Effector CD4-positive, alpha-beta T cell (primary cell): ENCODE measurements at places on chromosomes 7 and 10.

GRCh38 chr7:116041615-116042014 is 11.1 kb upstream of the TFEC start:
- DNase-seq: no peak

DNA sequence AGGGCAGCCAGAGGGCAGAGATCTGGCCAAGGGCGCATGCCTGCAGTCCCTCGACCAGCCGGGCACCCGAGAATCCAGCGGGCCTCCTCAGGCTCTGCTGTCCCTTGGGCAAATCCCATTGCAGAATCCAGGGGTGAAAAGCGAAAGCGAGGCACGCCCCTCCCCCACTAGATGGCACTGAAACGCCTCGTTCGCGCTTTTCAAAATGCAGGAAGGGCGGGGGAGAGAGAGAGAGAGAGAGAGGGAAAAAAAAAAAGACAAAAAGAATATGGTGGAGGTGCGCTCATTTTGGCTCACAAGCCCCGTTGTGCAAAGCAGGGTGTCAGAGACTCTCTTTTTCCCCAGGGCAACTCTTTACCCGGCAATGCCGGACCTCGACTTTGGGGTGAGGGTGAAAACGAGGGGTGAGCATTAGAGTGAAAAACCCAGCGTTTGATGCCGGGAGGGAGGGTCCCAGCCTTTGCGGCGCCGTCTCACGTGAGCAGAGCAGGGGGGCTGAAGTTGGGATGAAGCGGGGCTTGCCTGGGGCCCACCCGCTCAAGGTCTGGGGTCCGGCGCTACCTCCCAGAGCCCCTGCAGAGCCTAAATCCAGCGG is 2.5 kb upstream of the TMEM178B start:
- DNase-seq: no peak

DNA sequence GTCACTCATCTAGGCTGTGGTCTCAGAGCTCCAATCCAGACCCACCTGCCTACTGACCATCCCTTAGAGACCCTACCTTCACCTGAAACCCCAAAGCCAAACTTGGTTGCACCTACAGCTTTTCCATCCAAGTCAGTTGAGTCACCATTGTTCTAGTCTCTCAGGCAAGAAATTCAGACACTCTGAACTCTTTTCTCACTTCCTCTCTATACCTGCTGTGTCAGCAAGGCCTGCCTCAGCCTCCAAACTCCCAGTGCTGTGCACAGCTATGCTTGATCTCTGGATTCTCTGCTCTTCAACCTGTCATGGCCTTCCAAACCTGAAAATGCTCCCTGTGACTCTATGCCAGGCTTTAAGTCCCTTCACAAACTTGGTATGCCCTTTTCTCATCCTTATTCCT is 47.4 kb upstream of the MTURN start:
- DNase-seq: no peak

DNA sequence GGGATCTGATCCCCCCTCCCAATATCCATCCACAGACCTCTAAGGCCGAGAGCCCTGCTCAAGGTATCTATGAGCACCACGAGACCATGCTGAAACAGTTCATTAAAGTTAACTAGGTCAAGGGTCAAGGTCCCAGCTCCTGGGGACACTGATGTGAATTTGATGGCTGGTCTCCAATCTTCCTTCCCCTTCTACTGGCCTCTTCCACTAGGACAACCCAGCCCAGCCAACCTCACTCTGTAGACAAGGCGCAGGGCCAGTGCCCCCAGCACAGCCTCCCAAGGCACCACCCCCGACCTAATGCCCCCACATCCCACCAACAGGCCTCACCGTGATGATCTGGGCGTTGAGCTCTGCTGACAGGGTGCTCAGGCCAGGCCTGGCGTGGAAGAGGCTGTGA is 15.6 kb downstream of the RRP12 start:
- DNase-seq: no peak

DNA sequence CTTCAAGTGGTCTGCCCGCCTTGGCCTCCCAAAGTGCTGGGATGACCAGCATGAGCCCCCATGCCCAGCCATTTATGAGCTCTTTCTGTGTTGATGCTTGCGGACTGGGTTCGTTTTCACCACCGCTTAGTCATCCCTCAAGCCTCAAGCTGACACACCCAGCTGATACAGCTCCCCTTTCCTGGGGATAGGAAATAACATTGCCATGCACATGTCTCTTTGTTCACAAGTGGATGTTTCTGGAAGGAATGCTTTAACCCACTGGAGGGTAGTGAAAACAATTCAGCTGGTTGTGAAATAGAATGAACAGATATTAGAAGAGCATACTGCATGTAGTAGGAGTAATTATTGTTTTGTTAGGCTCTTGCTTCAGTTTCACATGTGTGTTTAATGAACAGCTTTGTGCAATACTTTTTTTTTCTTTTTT is 8.5 kb upstream of the METTL27 start:
- no peak for DNase-seq

- no peak for DNase-seq
These were observed 51.1 kb upstream of the CHST15 start for GRCh38 chr10:124144536-124144935.

GRCh38 chr7:105246679-105247078 is 142.0 kb downstream of the SRPK2 start:
- no peak for DNase-seq

DNA sequence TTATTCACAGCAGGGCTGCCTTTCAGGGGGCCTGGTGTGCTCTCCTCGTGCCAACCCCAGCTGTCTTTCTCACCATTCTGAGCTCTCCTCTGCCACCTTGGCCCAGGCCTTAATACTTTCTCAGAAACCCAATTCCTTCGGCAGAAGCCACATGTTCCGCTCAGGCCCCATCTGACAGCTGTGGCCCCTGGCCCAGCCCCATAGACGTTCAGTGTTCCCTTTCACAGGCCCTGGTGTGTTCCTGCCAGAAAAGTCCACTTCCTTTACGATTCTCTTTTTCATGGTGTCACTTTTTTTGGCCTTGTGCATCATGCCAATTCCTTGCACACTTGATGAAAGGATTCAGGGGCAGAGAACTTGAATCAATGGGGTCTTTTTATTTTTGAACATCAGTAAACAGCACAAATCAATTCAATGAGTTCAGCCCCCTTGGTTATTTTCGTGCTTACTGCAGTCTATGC is 15.9 kb upstream of the GPNMB start:
- DNase-seq: no peak

GRCh38 chr10:100128951-100129350 is 47.3 kb upstream of the CPN1 start:
- no peak for DNase-seq

- DNase-seq: no peak
These were observed 50.4 kb downstream of the NRAP start for GRCh38 chr10:113613427-113613826.

DNA sequence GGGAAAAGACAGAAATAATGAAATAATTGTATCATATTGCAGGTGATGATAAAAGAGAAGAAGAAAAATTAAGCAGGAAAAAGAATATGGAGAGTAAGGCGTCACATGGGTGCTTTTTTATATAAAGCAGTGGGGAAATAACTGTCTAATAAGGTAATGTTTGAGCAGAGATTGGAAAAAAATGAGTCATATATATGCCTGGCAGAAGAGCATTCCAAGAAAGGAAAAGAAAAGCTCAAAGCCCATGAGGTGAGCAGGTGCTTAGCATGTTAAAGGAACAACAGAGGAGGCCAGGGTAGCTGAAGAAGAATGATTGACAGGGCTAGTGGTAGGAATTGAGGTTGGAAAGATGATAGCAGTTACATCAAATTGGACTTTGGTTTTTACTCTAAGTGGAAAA is 739.5 kb downstream of the SORCS1 start:
- DNase-seq: no peak

DNA sequence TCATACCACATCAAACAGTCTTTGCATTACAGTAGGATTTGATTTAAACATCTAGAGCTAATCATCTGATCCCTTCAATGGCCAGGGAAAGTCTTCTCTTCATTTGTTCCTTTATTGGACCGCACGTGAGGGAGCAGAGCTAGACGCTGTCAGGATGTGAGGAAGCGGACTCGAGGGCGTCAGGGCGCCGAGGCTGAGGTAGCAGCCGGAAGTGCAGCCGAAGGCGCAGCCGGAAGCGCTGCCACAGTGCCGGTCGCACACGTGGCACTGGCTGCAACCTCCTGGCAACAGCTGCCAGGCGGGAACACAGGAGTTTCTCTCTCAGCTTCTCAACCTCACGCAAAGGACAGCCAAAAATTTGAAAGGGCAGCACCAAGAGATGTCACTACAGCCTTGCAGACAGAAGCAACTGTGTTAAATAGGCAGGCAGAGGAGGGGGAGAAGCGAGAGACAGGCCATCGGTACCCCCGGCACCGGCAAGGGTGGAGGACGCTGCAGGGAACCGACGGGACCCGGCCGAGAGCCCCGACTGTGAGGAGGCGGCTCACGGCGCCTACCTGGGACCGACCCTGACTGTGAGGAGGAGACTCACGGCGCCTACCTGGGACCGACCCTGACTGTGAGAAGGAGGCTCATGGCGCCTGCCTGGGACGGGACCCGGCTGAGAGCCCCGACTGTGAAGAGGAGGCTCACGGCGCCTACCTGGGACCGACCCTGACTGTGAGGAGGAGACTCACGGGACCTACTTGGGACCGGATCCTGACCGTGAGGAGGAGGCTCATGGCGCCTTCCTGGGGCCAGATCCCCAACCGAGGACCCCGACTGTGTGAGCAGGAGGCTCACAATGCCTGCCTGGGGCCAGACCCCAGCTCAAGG is 32.3 kb downstream of the VIPR2 start:
- no peak for DNase-seq

- DNase-seq: no peak
These were observed 64.2 kb downstream of the HDAC9 start for GRCh38 chr7:18559756-18560155.

DNA sequence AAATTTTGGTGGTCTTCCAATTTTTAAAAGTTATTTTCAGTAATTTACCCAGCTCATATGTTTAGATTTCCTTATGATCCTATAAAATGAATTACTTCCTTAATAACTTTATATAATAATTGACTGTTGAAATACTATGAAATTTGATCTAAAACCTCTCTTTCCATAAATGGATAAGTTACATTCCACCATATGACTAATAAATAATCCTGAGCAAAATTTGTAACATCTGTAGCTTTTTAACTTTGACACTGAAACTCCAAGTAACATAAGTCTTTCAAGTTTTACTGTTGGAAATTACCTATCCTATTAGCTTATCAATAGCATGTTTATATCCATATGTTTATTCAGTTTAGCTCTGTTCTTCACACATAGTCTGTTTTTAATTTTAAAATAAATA is 85.3 kb downstream of the HECTD2 start:
- DNase-seq: no peak

- no peak for DNase-seq
These were observed 11.0 kb upstream of the CRPPA start for GRCh38 chr7:16432425-16432731.

DNA sequence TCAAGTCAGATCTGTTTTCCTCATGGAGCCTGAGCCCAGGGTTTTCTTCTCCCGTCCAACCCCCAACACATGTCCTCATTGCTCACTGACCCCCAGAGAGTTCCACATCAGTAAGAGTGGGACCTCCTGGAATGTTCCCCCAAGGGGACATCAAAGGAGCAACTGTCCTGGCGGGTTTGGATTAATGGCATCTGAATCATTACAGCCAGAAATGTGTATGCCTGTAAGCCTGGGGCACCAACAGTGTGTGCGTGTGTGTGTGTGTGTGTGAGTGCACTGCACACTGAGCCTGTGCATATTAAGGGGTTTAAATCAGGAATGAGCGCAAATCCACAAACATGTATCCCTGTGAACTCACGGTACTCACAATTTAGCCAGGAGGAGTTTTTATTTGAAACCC is 222.3 kb downstream of the PLXNA4 start:
- no peak for DNase-seq

DNA sequence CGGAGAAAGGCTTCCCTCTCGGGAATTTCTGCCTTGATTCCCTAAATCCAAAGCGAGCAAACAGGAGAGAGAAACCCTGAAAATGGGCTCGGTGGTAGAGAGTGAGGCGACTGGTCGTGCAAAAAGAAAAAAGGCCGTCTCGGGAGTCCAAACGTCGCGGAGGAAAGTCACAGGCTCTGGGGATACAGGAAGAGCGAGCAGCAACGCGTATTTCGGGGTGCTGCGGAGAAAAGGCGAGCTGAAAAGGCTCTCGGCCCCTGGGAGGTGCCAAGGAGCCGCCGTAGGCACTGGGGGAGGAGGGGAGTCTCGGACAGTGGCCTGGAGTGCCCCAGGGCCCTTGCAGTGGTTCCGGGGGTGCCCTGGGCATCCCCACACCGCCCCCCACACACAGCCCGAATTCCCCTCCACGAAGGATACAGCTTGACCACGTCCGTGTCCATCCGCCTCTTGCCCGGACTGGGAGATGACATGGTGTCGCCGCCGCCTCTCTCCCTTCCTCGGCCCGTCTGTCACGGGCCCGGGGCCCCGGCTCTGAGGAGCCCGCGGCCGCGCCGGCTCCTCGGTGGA is 591 bp downstream of the UBE2H start:
- DNase-seq: peak; percentile 8

DNA sequence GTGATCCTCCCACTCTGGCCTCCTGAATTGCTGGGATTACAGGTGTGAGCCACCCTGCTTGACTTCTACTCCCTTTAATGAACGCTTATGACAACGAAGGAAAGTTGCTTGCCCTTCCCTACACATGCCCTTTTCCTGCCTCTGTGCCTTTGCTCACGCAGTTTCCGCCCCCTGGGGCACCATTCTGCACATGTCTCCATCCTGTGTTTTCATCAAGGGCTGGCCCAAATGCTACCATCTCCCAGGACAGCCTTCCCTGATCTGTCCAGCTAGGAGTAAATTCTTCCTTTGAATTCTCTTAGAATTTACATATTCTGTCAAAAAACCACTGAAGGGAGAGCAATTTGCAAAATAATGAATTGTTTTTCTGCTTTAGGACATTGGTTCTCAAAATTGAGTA is 50.0 kb upstream of the KMT2C start:
- no peak for DNase-seq

GRCh38 chr10:81848514-81848913 is 26.5 kb upstream of the NRG3 start:
- DNase-seq: no peak
